ENCODE measurements at places on chromosomes 12 and 14.

- no peak for DNase-seq
These were observed 186.6 kb upstream of the OTX2 start for GRCh38 chr14:56996721-56997399.

DNA sequence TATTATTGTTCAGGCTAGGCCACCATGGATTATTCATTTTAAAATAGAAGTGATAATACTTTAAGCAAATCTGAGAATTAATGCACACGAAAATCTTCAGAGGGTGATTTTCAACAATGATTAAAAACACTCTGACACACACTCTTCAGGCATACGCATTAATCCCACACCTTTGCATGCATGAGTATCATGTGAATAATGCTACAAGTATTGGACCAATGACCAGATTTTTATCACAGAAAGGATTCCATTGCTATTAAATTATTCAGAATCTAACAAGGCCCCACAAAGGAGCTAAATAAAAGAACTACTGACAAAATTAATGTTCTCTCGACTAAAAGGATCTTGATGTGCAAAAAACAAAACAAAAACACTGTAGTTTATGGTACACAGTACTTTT lies 11.1 kb downstream of the EPS8 start:
- DNase-seq, result no peak

DNA sequence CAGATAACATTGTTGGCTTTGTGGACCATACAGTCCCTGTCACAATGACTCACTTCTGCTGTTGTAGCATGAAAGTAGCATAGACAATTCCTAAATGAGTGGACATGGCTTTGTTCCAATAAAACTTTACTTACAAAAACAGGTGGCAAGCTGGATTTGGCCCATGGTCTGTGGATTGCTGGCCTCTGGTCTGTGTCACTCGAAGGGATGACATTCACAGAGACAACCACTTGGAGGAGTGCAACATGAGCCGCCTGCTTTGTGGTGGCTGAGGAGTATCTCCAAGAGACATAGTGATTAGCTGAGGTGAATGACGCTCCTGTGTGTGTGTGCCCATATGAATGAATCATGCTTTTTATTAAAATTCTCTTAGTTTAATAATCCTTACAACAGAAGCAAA lies 81.3 kb upstream of the NRXN3 start:
- DNase-seq, result no peak

DNA sequence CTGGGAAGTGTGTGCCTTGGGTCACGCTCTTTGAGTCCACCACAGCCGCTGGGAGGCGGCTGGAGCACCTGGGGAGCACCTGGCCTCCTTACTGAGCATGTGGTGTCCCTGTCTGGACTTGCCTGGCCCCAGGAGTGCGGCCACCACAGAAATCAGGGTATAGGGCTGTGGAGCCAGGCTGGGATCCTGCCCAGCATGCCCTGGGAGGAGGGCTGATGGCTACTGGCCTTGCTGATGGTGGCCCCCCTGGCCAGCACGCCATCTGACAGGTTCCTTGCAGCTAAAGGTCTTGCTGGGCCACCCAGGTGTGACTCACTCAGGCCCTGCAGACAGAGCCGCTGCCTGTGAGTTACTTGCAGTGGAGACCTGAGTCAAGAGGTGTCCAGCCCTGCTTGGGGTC lies 6.0 kb downstream of the ULK1 start:
- no peak for DNase-seq

DNA sequence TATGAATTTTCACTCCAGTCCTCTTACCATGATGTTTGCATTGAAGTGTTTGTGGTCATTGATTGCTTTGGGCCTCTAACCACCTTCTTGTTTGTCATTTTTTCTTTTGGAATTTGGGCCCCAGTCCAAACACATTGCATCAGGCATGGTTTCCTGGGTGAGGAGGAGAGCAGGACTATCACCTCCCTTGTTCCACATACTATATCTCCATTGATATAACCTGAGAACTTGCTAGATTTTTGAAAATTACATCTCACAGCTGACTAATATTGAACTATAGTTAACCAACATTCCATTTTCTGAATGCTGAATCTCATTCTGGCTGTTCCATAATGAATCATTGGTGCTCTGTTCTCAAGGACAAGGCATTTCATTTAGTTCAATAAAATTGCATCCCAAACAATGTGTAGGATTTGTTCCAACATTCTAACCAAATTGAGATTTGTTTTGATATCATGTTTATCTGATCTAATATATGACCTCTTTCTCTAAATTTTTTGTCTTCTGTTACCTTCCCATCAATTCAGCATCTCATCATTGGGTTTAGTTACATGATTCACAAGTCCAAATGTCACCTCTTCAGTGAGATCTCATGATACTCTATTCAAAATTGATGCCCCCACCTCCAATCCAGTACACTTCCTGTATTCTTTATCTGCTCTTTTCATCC lies 329.0 kb downstream of the ZFP36L1 start:
- DNase-seq, result no peak

DNA sequence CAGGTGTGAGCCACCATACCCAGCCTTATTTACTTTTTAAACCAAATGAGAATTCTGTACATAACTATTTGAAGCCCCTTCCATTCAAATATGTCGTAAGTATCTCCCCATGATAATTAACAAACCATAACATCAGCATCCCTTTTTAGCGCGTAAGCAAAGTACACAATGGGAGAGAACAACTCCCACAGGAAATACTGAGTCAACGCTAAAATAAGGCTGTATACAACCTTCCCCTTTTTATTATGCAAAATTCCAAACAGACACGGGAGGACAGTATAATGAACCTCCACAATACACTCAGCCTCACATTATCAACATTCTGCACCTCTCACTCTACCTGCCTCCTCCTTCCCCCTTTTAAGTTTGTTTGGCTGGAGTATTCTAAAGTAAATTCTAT lies 73.5 kb downstream of the CCDC88C start:
- DNase-seq, result no peak

- no peak for DNase-seq
These were observed 251.7 kb upstream of the TMEM132C start for GRCh38 chr12:128015276-128015675.

DNA sequence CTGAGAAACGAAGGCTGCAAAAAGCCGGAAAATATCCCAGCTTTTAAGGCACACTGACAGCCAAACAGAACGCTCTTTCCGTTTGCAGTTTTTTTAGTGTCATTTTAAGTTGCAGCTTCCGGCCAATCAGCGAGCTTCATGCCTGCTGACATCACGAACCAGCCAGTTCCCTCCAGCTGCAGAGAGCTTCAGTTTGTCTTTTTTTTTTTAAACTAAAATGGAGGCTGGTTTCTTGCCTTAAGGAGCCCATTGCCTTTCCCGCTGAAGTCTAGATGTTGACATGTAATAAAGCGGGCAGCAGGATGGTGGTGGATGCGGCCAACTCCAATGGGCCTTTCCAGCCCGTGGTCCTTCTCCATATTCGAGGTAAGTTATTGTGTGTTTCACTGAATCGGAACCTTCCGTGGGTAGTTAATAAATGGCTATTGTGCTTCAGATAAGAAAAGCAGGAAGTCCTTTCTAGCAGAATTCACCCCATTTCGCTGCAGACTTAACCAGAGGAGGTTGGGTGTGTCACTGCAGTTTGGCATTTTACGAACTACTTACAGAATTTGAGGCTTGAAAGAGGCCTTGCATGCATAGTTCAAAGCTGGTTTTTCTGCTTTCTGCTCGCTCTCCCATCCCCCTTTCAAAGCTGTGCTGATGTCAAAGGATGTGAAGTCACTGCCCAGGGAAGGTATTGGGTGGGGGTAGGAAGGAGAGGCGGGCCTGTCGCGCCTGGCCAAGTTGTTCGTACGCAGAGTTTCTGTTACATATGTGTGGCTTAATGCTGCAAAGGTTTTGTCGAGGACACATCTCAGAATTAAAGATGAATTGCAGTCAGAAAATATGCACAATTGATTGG lies 48.4 kb downstream of the PPP2R5C start:
- peak; percentile 80 for DNase-seq

- DNase-seq, result no peak
These were observed 540 bp downstream of the PAX9 start for GRCh38 chr14:36662258-36662542.

DNA sequence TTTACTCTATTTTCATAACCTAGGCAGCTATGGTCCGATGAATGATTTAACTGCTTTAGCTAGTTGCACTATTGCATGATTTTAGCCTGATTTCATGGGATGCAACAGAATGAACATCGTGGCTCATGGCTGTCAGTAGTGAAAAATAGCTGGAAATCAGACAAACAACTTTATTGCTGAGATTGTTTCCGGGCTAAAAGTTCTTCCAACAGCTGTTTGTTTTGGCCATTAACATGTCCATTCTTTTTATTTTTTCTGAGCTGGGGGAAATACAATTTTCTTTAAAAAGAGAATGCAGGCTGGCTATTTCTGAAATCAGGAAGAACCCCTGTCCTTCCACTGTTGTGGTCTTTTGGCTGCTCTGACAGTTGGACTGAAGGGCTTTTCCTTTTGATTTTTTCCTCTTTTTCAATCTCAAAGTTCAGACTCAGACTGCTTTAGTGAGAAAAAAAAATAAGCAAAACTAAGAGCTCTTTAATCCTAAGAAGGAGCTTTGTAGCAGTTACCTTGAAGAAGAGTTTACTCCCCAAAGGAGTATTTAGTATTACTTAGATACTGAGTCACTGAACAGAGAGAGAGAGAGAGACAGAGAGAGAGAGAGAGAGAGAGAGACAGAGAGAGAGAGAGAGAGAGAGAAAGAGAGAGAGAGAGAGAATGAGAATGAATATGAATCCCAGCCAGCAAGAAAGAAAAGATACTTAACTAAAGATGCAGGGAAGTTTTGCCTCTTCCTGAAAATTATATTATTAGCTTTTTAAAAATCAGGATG lies at the start of gene NAV3:
Gene NAV3 (plus strand): TSS at position 312 of the 769 bp plus-strand sequence. CDS start 568 bp downstream, outside the sequence.
- DNase-seq, result no peak

- DNase-seq, result no peak
These were observed 1.5 kb downstream of the ITPK1 start for GRCh38 chr14:93114068-93114710.

DNA sequence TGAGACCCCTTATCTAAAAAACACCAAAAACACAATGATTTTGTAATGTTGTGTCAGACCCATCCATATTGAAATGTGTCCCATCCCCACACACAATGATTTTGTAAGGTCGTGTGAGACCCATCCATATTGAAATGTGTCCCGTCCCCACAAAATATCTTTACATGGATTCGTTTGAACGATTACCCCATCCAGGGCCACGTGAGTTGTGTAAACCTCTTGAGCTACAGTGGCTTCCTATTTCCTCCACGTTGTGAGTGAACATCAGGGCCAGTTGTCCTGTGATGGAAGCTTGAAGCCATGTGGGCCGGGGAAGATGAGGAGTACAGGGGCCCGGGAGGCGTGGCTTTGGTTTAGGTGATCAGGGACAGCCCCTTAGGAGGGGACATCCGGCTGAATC lies 27.0 kb upstream of the ULK1 start:
- no peak for DNase-seq

GRCh38 chr14:23664207-23664885 lies 28.2 kb downstream of the DHRS2 start:
- DNase-seq, result no peak

DNA sequence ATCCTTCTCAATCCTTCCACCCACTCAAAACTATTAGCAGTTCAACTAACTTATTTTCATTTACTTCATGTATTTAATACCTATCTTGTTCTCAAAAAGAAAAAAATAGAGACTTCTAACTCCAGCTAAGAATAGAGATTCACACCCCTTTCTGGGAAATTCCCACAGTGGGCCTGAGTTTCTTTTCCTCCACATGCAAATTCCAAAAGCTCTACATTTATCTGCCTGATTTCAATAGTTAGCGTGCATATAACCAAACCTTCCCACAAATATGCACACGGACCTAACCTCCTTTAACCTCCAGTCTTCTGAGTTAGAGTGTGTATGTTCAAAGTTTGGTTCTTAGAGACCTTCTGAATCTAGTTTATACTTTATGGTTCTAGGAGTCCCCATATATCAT lies 62.5 kb downstream of the GRIN2B start:
- DNase-seq, result no peak

- DNase-seq, result no peak
These were observed 92.1 kb downstream of the ETV6 start for GRCh38 chr12:11741434-11742092.

DNA sequence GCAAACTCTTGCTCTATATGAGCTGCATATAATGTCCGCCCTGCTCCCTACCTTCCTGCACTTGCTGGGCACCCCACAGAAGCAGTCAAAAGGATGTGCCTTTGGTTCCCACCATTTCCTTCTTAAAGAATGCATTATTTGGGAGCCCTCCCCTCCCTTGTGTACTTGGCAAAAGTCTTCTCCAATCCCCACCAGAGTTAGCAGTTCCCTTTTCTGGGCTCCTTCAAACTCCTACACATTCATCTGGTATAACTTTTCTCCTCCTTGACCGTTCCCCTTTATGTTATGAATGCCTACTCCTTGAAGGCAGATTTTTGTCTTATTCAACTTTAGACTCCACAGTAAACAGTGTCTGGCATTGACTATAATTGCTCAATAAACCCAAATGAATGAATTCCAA lies 27.8 kb downstream of the AREL1 start:
- no peak for DNase-seq

DNA sequence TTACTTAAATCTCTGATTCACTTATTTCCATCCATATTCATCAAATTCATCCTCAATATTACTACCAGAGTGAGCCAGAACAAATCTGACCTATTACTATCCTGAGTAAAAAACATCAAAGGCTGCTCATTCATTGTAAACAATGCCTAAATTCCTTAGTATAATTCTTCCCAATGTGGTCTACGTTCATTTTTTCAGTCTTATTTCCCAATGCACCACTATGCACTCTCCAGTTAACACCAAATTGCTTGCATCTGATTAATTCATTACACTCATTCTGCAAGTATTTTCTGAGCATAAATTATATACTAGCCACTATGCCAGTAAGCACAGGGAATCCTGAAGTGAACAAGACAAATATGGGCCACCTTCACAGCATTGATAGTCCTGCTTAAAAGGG lies 110.0 kb downstream of the EPS8 start:
- peak; percentile 69 for DNase-seq

GRCh38 chr12:26122061-26122680 lies 2.7 kb downstream of the BHLHE41 start:
- no peak for DNase-seq

GRCh38 chr14:21346532-21347135 lies 37.2 kb downstream of the SUPT16H start:
- no peak for DNase-seq

DNA sequence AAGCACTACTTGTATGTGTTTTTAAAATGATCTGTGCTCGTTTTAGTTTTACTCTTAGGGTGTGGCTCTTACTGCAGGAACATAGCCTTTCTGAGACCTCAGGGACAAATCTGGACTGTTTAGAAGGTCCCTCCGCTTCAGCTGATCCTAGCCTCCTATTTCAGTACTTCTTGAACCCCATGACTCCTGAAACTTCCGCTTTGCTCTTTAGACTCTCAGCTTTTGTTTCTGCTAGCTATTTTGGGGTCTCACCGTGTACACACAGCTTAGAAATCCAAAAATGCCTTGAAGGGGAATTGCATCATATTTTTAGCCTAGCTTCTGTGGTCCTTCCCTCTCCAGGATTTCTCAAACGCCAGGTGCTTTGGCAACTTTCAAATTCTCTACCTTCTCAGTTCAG lies 8.3 kb downstream of the OR11G2 start:
- DNase-seq, result no peak
